IPS DF 19.7 (cell line): ENCODE measurements at places on chromosomes 5 and 9.

DNA sequence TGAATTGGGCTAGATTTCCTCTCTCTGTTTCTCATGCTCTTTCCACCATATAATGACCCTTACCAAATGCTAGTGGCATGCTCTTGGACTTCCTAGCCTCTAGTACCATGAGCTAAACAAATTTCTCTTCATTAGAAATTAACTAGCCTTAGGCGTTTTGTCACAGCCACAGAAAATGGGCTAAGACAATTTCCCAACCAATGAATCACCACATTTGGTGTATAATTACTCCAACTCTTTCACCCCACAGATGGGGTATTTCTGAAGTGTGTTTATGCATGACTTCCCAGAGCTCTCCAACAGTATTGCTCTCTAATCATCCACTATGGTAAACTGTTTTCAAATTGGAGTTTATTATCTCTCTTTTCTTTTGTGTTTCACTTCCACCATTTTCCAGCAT, 1041.1 kb upstream of the COX7C start:
- DNase-seq = no peak

DNA sequence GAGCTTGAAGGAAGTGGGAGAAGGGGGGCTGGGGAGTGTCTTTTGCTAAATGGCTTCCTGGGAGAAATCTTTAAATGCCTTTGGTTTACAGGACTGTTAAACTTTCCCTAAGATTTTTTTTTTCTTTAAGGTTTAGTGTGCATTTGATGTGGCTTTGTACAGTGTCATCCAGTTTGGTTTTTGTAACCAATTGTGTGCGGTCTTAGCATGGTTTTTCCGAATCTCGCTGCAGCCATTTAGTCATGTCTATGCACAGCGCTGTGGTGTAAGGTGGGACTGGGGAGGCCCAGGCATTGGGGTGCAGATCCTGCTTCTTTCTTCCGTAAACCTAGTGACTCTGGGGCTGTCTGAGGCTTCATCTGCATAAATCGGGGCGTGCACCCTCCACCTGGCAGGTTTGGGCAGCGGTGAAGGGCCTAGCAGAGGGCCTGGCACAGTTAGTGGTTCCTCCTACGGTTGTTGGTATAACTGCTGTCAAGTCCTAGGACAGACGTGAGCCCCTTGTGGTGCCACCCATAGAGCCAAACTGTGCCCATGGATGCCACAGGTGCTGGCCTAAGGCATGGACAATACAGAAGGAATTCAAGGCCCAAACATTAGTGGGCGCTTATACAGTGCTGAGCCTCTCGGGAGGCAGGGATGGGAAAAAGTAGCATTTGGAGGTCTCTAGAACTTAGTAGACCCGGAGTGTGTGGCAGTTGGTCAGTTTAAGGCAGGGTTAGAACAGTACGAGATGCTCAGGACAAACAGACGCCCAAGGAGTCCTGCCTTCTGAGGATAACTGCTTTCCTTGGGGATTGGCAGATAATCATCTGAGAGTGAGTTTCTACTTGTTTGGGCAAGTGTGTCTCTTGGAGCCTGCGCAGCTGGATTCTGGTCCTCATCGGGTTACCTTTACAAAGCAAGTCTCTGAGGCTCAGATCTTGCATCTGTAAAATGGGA, 1.5 kb downstream of the PRRC2B start:
- DNase-seq = no peak

GRCh38 chr9:111926421-111926875, 29.8 kb downstream of the UGCG start:
- DNase-seq = no peak

GRCh38 chr9:21576331-21577189, 94.4 kb upstream of the IFNE start:
- no peak for DNase-seq
